ENCODE measurements at places on chromosomes 2 and 18. TPM values are rescaled to one million over a fixed set of nuclear protein-coding genes. Genes with fewer than 3 reads are reported as not detected.

TTN gene
- total RNA-seq: 21.8 TPM

TMEM247 gene
- not detected for total RNA-seq

PECR gene
- total RNA-seq: 6.9 TPM

DSG1 gene
- not detected for total RNA-seq

ADRA2B gene
- total RNA-seq: 5.0 TPM

SIX3 gene
- total RNA-seq: not detected

ACKR3 gene
- total RNA-seq: 66.0 TPM

DSG4 gene
- not detected for total RNA-seq

STK36 gene
- 46.8 TPM for total RNA-seq

LONRF2 gene
- 1.8 TPM for total RNA-seq

LINC00305 gene
- not detected for total RNA-seq

CLEC4F gene
- 0.64 TPM for total RNA-seq

Data from spleen (tissue), 13 donors.